ENCODE measurements at places on chromosomes 5 and 9.

DNA sequence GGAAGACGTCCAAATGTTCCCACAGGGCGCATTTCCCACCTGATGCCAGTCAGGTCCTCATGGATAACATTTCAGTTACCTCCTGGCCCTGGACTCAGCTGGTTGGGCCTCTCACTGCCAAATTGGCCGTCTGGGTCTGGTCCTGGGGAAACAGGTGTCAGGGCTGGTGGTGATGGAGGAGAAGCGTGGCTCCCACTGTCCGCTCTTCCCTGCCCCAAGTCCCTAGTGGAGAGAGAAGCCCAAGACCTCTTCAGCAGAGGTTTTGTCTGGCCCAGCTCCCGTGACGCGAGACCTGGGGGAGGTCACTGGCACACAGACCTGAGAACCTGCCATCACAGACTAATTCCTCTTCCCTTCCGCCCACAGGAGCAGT is 27.8 kb upstream of the PRDM12 start:
- no peak for DNase-seq

- DNase-seq: no peak
Measured at GRCh38 chr5:80284720-80285119, 28.9 kb upstream of the SERINC5 start.

DNA sequence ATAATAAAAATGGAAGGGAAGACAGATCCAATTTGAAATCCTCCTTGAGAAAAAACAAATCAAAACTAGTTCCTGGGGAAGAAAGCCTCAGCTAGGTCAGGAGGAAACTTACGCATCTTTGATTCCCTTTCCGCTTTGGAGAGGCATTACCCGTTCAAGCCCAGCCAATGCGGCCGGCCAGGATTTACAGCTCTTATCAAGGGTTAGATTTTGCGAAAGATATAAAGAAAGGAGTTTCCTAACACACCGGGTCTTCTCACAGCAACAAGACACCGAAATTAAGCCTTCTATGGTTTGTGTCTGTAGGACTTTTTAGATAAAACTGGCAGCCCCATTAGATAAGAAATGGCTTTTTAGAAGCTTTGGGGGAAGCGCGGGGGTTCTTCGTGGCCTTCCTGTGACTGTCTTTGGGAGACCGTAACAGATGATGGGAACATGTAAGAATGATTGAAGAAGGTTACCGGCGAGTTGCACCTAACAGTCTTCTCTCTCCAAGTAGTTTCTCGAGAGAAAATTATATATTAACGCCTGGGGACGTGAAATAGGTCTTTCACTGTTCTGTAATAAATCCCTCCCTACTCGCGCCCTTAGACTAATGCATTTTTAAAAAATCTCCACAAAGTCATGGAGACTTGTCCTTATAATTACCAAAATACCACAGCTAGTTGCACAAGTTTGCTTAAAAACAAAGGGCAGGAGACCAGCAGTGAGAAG is 1.3 kb upstream of the ISL1 start:
- DNase-seq: no peak

DNA sequence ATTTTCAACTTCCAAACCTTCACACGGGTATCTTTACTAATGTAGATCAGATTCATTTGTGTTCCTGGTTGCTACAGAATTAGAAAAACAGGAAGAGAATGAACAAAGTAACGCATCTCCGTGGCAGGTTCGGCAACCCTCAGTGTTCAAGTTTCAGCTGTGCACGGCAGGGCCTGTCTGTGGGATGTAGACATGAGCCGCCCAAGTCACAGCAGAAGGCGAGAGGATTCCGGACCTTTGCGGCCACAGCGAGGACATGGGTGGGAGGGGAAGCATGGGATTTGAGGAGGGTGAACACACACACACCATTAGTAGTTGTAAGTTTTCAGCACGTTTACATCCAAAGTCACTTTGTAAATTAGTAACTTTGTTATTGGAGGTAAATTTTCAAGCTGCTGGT is 31.7 kb upstream of the CEP72 start:
- DNase-seq: no peak

DNA sequence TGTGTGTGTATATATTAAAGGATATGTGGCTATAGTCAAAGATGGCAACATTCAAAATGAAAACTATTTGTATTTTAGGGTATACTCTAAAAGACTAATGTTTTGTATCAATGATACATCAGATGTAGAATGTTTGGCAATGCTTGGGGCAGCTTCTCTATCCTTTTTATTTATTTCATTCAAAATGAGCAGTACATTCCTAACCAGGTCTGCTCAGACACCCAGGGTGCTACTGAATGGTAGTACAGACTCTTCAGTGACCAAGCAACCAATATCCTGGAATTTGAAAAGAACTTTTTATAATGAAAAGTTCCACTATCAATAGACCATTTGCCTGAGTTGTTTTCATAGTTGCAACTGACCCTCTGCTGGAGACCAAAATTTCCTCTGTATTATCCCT is 23.9 kb downstream of the MEGF9 start:
- no peak for DNase-seq
